ENCODE measurements at places on chromosomes 13 and 19. TPM values are rescaled to one million over a fixed set of nuclear protein-coding genes. Genes with fewer than 3 reads are reported as not detected.

ACP7 gene
- not detected for polyA plus RNA-seq

TNFSF13B gene
- polyA plus RNA-seq: 0.76 TPM

FAM83E gene
- not detected for polyA plus RNA-seq

SMIM44 gene
- polyA plus RNA-seq: not detected

CDADC1 gene
- 4.4 TPM for polyA plus RNA-seq

DNA sequence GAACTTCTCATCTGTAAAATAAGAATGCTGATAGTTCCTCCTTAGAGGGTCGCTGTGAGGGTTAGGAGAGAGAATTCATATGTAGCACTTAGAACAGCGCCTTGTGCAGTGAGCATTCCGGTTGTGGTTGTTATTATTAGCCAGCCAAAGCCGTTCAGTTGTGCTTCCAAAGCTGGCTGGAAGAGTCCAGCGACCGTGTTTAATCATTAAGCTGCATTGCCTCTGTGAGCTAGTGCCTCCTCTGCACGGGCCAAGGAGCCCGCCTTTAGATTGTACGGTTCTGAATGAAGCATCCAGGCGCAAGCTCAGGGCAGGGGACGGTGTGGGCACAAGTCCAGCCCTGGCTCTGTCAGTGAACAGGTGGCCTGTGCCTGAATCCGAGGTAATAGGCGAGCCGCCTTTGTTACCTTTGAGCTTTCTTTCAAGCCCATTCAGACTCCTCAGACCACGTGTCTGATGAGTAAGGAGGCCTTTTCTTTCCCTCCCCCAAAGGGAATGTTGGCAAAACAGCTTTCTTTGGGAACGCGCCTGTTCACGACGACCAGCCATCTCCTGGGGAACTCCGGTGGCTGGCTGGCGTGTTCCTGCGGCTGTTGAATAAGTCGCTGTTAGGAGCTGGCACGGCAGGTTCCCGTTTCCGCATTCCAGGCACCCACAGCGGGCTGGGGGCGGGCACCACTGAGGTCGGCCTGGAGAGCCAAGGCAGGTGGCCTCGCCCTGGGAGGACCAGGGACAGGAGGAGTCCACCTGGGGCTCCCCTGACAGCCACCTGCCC lies 25.1 kb downstream of the SIPA1L3 start:
- DNase-seq: no peak

DNA sequence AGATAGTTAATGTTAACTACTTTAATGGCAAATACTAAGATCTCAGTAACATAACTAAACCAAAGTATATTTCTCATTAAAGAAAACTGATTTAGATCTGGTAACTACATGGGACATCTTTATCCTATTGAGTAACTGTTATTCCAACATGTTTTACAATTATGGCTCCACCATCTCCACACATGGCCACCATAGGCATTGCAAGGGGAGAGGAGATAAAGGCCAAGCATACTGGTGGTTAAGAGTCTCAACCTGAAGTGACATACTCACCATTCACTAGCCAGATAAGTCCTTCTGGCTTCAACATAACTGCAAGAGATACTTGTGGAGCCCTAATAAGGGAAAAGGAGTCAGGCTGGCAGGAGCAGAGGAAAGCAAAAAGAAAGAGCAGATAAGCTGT lies 1586.4 kb upstream of the SPRY2 start:
- DNase-seq: no peak

- peak; percentile 71 for DNase-seq
Measured at GRCh38 chr19:13840305-13841085, 36.4 kb upstream of the NANOS3 start.

GRCh38 chr13:46797501-46798237 lies 708 bp upstream of the ESD start:
- DNase-seq: no peak

GRCh38 chr19:14437578-14438140 lies 4.6 kb downstream of the PKN1 start:
- no peak for DNase-seq

DNA sequence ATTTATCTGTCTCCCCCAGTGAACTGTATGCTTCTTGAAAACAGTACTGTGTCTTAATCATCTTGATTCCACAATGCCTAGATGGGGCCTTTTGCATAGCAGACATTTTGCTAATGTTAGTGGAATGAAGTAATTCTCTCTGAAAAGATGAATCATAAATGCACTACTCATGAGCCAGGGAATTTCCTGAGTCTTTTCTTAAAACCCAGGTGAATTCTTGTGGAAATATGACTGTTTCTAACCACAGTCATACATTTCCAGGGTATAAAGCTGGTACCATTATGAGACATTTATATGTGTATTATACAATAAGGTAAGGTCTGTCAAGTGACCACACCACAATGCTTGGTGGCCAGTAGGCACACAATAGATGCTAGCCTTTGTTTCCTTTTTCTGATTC lies 5.5 kb upstream of the KCTD4 start:
- DNase-seq: no peak

- no peak for DNase-seq
Measured at GRCh38 chr13:24741016-24741662, 22.8 kb upstream of the RNF17 start.

Data from heart left ventricle (tissue), 16 donors.